ENCODE measurements at places on chromosomes 3 and 15. TPM values are rescaled to one million over a fixed set of nuclear protein-coding genes. Genes with fewer than 3 reads are reported as not detected.

DNA sequence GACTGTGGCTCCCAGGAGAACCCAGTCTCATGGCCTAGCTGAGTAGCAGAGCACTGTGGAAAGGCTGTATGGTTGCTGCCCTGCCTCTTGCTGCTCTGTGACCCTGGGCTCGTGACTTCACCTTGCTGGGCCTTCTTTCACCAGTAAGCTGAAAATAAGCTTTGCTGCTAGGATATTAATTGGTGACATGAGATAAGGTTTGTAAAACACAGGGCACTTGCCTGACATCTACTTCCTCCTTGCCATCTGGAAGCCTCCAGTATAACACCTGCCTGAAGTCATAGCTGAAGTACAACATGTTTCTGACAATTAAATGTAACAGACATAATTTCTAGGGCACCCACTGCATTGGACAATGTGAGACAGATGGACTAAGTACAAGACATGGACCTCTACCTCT is 53.6 kb downstream of the CLEC3B start:
- DNase-seq, result no peak

Gene GDPGP1
- total RNA-seq, result 6.6 TPM

Gene SCG3
- 1.9 TPM for total RNA-seq

Gene LDHAL6B
- not detected for total RNA-seq

Gene RARRES1
- 26.3 TPM for total RNA-seq

Measured in urinary bladder (tissue), 4 donors.